ENCODE measurements at places on chromosomes 3 and 15. TPM values are rescaled to one million over a fixed set of nuclear protein-coding genes. Genes with fewer than 3 reads are reported as not detected.

The CLDN18 gene
- total RNA-seq: not detected

The PRTG gene
- 0.27 TPM for total RNA-seq

The HGD gene
- not detected for total RNA-seq

The ACTRT3 gene
- 2.4 TPM for total RNA-seq

The PRSS50 gene
- under 0.01 TPM for total RNA-seq

The CCK gene
- not detected for total RNA-seq

The SI gene
- not detected for total RNA-seq

The GHSR gene
- total RNA-seq: not detected

The BCL2A1 gene
- 9.7 TPM for total RNA-seq

The CPNE9 gene
- 0.81 TPM for total RNA-seq

The CELF6 gene
- total RNA-seq: 0.54 TPM

The RBP2 gene
- not detected for total RNA-seq

The NR2E3 gene
- total RNA-seq: not detected

The CHDH gene
- total RNA-seq: under 0.01 TPM

The SNX22 gene
- 1.1 TPM for total RNA-seq

The ZIC1 gene
- total RNA-seq: not detected

The TUSC7 gene
- total RNA-seq: not detected

The FBXW12 gene
- total RNA-seq: under 0.01 TPM

The FAM240A gene
- total RNA-seq: not detected

The AGBL1 gene
- total RNA-seq: under 0.01 TPM

The CCR1 gene
- 1.3 TPM for total RNA-seq

The ST8SIA2 gene
- total RNA-seq: 0.27 TPM
